Upper lobe of right lung (tissue), 1 donor: ENCODE measurements at places on chromosomes 4 and X. TPM values are rescaled to one million over a fixed set of nuclear protein-coding genes. Genes with fewer than 3 reads are reported as not detected.

The F9 gene
- total RNA-seq: not detected

The EBP gene
- 93.4 TPM for total RNA-seq

GRCh38 chrX:5113128-5113527 is 1115.5 kb downstream of the NLGN4X start:
- DNase-seq: no peak

GRCh38 chr4:57157596-57158137 is 47.5 kb upstream of the IGFBP7 start:
- no peak for DNase-seq

GRCh38 chr4:129326571-129327460 is 230.9 kb downstream of the C4orf33 start:
- no peak for DNase-seq

GRCh38 chr4:84927428-84927827 is 39.1 kb downstream of the WDFY3 start:
- DNase-seq: no peak

DNA sequence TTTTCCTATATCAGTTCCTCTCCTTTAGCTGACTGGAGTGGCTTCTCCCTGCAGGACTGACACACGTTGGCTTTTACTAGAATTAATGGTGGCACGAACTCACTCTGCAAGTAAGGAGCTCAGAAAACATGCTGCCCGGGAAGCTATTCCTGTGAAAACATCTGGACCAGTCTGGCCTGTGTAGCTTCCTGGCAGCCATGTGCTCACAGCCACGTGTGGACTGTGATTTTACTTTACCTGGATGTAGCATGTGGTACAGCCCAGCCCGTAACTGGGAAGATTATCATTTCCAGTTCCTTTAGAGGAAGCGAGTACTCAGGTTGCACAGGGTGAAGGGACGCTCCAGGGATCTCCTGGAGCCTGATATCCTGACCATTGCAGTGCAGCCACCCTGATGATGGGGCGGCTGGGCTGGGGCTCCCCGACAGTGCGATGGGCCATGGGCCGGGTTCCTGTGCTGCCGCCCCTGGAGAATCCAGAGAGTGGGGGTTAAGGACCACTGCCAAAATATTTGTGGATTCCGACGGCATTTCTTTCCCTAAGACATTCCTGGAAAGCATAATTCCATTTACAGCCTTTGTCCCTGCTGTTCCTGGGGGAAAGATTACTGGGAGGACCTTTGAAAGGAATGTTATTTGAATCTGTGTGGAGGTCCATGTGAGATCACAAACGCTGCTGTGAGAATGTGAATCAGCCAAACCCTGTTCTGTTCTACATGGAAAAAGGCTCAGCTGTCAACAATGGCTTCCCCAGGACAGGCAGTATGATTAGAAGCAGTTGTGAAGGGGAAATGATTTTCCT is 35.0 kb downstream of the PROM1 start:
- DNase-seq: no peak
